Vagina (tissue), 2 donors: ENCODE measurements at places on chromosomes 11 and 22.

- DNase-seq = no peak
These were observed 33.4 kb upstream of the CTTN start for GRCh38 chr11:70364745-70365543.

GRCh38 chr22:30245985-30246813 is at the start of gene LIF:
Gene LIF, minus strand, starts transcription at chr22:30246759. Its CDS starts 64 bp downstream, at chr22:30246695.
- DNase-seq = no peak

DNA sequence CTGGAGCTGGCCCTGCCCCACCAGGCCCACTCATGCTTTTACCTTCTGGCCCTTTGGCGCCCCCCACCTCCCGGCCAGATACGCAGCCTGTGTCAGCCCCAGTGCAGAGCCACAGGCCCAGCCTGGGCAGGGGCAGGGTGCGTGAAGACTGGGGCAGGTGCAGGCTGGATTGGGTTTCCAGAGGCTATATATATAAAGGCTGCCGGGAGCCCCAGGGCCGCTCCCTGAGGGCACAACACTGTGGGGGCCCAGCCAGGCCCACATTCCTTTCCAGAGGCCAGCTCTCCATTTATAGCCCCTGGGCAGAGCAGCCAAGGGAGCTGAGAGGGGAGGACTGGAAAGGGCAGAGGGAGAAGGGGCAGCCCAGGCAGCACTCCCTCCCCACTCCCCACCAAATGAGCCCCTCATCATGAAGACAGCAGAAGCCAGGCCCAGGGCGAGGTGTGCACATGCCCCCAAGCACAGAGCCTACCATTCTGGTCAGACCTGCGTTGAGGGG is 5.0 kb upstream of the MYOD1 start:
- no peak for DNase-seq

GRCh38 chr11:119445850-119446249 is 22.9 kb upstream of the THY1 start:
- DNase-seq = no peak

- DNase-seq = no peak
These were observed 5.8 kb upstream of the LGALS1 start for GRCh38 chr22:37669586-37669985.

- DNase-seq = no peak
These were observed 116.2 kb downstream of the ETS1 start for GRCh38 chr11:128471138-128471661.
